A549 treated with CpdA at 1 μM for 4 hours (cell line): ENCODE measurements at places on chromosomes 6 and 20. TPM values are rescaled to one million over a fixed set of nuclear protein-coding genes. Genes with fewer than 3 reads are reported as not detected.

The CRISP3 gene
- total RNA-seq: not detected in 5 replicates

The KIAA1755 gene
- total RNA-seq: 0.07 to 0.28 TPM (median 0.19 TPM) in 5 replicates

The SAMD5 gene
- 0.62 to 0.94 TPM (median 0.76 TPM) in 5 replicates for total RNA-seq

The C6orf15 gene
- not detected in 5 replicates for total RNA-seq

The IMPG1 gene
- total RNA-seq: not detected in 5 replicates

The OR2B6 gene
- 0.15 to 0.23 TPM (median 0.19 TPM) in 3 of 5 replicates, not detected in the others for total RNA-seq

The OPRL1 gene
- total RNA-seq: 0.44 to 0.76 TPM (median 0.57 TPM) in 5 replicates

The CTCFL gene
- total RNA-seq: 0.12 TPM in 1 of 5 replicates, not detected in the others

The PRPH2 gene
- total RNA-seq: not detected in 5 replicates

The ETV7 gene
- total RNA-seq: 0.10 to 0.33 TPM (median 0.14 TPM) in 4 of 5 replicates, not detected in the other

The TIAM2 gene
- total RNA-seq: 2.5 to 3.5 TPM (median 2.6 TPM) in 5 replicates

The KIF16B gene
- 12.5 to 17.8 TPM (median 14.7 TPM) in 5 replicates for total RNA-seq

The CLDN20 gene
- total RNA-seq: not detected in 5 replicates

The PHF10 gene
- total RNA-seq: 19.9 to 24.1 TPM (median 23.1 TPM) in 5 replicates

The FILIP1 gene
- total RNA-seq: 0.20 to 0.48 TPM (median 0.32 TPM) in 5 replicates
